ENCODE measurements at places on chromosomes 7 and 10. TPM values are rescaled to one million over a fixed set of nuclear protein-coding genes. Genes with fewer than 3 reads are reported as not detected.

DNA sequence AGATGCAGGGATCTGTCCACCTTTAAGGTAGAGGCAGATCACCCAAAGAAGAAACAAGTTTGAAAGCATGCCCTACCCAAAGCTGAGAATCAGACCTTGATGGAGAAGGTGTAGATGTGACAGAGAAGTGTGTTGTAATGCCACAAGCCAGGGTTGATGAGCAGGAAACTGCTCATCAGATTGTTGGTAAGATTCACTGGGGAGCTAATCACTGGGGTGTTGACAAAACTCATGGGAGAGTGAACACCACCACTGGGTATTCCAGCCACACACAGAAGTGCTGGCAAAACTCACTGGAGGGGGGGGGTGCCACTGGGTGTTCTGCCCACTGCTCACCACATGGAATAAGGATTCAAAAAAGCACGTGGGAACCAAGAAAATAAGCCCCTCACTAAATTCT lies 95.2 kb downstream of the IQUB start:
- no peak for DNase-seq

SH2D4B gene
- total RNA-seq, result 0.07 TPM

DNA sequence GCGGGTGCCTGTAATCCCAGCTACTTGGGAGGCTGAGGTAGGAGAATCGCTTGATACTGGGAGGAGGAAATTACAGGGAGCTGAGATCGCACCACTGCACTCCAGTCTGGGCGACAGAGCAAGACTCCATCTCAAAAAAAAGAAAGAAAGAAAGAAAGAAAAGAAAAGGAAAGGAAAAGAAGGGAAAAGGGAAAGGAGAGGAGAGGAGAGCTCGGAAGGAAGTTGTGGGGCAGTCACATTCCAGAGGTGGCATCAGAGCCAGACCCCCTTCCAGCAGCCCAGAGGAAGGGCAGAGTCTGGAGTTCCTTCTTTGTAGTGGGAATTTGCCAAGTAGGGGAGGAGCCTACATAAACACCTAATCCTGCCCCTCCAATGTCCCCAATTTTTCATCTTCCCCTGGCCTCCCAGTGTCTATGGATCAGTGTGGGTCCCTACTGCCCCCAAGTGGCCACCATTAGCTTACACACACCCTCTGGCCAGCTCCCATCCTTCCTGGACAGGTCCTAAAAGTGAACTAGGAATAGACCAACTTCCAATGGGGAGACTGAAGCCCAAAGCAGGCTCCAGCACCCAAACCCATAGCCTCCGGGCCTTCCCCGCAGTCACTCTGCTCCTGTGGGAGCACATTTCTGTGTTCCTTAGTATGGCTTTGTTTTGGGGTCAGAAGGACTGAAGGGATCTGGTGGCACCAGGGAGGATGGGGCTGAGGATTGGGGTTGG lies 39.6 kb upstream of the HSPB1 start:
- DNase-seq, result no peak

GRCh38 chr10:79269443-79269842 lies 77.8 kb upstream of the PPIF start:
- no peak for DNase-seq

GRCh38 chr10:11898033-11898371 lies 74.8 kb downstream of the PROSER2 start:
- DNase-seq, result no peak

DHTKD1 gene
- 58.2 TPM for total RNA-seq

- no peak for DNase-seq
Observed at GRCh38 chr7:135858851-135859250, 110.2 kb upstream of the FAM180A start.

- no peak for DNase-seq
Observed at GRCh38 chr7:118087126-118087525, 96.8 kb upstream of the LSM8 start.

ZNF716 gene
- total RNA-seq, result not detected

- DNase-seq, result no peak
Observed at GRCh38 chr7:36928311-36928710, 204.0 kb upstream of the AOAH start.

Data from activated B cell treated with CpG ODN at 0.5 μM for 24 hours (primary cell).